NCI-H774 (cell line): ENCODE measurements at places on chromosomes 7 and 10.

GRCh38 chr10:86506062-86506461 is 15.5 kb downstream of the WAPL start:
- DNase-seq, result no peak

GRCh38 chr10:79431891-79432831 is 13.3 kb downstream of the ZCCHC24 start:
- no peak for DNase-seq

DNA sequence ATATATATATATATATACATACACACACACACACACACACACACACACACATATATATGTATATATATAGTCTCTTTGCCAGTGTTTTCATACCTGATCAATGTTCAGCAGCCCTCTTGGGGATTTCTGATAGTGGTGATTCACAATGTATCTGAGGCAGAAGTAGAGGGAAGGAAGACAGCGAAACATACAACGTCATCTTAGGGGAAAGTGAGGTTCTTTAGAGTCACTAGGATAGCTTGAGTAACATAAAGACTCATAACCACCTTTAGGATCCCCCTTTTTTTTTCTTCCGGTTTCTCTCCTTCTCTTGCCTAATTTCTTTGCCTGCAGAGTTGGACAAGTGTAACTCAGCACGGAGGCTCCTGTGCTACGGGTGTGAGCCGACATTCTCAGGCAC is 56.6 kb downstream of the PODXL start:
- DNase-seq, result no peak

DNA sequence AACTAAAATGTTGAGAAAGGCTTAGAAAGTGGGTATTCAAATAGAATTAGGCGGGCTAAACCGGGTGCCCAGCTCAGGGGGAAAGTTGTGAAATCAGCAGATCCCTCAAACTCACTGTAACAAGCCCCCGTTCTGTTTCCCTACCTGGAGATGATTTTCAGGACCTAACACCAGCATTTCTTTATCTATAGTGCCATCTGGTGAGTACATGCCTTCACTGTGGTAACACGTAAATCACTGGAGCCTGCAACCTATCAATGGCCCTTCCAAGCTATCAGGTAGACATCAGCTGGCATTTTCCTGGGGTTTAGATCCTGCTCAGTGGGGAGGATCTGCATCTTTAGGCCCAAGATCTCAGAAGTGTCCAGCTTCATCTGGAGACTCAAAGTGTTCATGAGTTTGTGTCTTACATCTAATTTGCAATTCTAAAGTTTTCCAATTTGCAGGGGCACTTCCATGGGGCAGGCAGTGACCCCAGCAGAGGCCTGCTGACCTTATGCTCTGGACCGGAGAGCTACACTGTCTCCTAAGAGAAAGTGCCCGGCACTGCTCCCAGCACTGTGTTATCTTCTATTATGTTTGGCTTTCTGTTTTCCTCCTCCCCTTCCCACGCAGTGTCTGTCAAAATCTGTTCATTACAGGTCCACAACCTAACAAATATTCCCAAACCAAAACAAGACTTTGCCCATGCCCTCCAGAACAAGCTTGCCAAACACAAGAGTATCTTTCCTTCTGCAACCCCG is 132.5 kb downstream of the LSM5 start:
- no peak for DNase-seq

- DNase-seq, result no peak
Measured at GRCh38 chr7:16616122-16616521, 29.4 kb downstream of the ANKMY2 start.
